ENCODE measurements at places on chromosomes 6 and 20.

DNA sequence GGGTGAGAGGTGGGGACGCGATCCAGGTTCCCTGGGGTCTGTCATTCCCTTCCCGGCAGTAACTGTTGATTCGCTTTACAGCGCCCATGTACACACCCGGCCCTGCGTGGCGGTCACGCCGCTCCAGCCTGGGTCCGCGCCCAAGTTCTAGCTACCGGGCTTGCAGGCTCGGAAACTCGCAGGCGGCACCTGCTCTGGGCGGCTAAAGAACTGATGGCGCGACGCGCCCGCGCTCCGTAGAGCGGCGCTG lies 1.4 kb upstream of the POU3F2 start:
- DNase-seq, result no peak

DNA sequence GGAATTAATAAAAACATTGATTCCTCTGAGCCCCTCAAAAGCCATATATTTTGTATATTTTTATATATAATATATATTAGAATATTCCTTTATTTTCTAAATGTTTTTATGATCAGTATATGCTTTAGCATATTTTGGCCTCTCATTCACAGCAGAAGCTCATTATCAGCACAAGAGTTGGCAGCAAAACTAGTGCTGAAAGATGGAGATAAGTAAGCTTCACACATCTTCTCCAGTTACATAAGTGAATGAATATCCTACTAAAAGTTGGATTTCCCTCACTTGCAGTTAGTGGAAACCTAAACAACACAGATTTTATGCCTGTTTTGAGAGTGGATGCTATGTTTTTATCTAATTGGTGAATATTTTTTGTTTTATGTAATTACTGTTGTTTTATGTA lies 1303.8 kb upstream of the ADGRB3 start:
- DNase-seq, result no peak

- DNase-seq, result peak; percentile 51
These were observed 28.5 kb upstream of the EMILIN3 start for GRCh38 chr20:41394931-41395666.

GRCh38 chr6:97095311-97095850 lies 170.9 kb downstream of the KLHL32 start:
- no peak for DNase-seq

GRCh38 chr6:35955071-35955470 lies 34.2 kb upstream of the SRPK1 start:
- DNase-seq, result no peak

GRCh38 chr6:141700819-141701218 lies 431.9 kb upstream of the GJE1 start:
- no peak for DNase-seq

GRCh38 chr6:74073999-74074398 lies 378.0 kb downstream of the CD109 start:
- DNase-seq, result no peak

GRCh38 chr20:53165452-53165851 lies 193.3 kb downstream of the TSHZ2 start:
- DNase-seq, result no peak

GRCh38 chr6:129865013-129865412 lies 3.9 kb upstream of the TMEM244 start:
- no peak for DNase-seq

GRCh38 chr6:69917834-69918233 lies 51.5 kb downstream of the COL19A1 start:
- no peak for DNase-seq

- DNase-seq, result no peak
These were observed 378.7 kb upstream of the SOX4 start for GRCh38 chr6:21214738-21215448.

- no peak for DNase-seq
These were observed 1.1 kb downstream of the ERGIC3 start for GRCh38 chr20:35542990-35543389.

GRCh38 chr6:4185846-4186245 lies 50.5 kb upstream of the ECI2 start:
- no peak for DNase-seq

GRCh38 chr6:2542101-2542857 lies 208.4 kb downstream of the MYLK4 start:
- no peak for DNase-seq

DNA sequence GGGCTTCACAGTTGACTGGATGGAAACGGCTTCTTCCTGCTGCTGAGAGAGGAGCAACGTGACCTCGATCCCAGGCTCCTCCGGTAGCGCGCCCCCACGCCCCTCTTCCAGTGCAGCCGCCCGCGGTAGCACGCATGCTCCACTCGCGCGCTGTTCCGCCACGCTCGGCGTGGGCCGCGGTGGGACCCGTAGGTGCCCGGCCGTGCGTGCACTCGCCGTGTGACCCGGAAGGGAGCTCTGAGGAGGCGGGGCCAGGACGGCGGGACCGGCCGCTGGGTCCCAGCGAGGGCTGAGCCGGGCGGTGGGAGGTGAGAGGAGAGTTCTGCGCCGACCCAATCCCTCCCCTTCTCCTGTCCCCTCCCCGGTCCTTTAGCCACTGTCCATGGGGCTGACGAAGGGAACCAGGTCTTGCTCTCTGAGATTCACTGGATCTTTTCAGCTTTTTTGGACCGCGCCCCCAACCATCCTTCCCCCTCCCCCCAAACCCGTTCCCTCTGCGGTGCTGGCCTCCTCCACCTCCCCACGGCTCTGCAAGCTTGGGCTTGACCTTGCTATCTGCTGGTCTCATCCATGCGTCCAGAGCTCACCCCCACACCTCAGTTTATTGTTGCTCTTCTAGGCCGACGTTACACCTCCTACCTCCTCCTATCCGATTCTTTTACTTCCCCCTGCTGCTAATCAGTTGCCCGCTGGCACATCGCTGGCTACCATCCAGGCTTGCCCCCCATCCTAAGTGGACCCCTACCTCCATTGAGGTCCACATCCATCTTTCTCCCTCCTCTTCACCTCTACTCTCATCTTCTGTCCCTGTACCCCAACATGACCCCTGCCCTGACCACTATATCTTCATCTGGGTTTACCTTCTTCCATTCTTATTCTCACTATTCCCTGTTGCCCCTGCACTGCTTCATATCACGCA lies at the start of gene CUL9:
TSS of gene CUL9 (plus strand) at position 255 of the 919 bp plus-strand sequence. CDS start 2,115 bp downstream, outside the sequence.
- DNase-seq, result peak; percentile 87

DNA sequence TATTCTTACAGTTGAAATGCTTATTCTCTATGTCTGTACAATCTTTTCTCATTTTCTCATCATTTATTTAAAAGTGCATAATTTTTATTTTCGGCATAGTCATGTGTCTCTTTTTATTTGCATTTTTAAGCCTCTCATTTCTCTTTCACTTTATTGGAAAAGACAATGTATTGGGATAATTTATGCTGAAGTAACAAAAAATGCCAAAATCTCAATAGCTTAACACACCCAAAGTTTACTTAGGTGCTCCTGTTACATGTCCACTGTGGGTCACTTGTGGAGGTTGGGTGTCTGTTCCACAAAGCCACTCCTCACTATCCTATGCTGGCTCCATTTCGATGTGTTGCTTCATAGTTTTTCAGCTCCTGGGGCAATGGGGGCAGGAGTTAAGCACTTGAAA lies 638.7 kb downstream of the CD109 start:
- DNase-seq, result no peak

- peak; percentile 95 for DNase-seq
These were observed at the start of the genes HSPA1A and HSPA1L for GRCh38 chr6:31815025-31815838. TSS of gene HSPA1A (plus strand) at chr6:31815543. CDS start at chr6:31815757, 214 bp downstream. TSS of gene HSPA1L (minus strand) at chr6:31815283. CDS start at chr6:31811972, 3,311 bp downstream.

GRCh38 chr6:23953976-23954375 lies 172.0 kb upstream of the NRSN1 start:
- DNase-seq, result no peak

GRCh38 chr20:58619864-58620431 lies 31.1 kb upstream of the STX16 start:
- DNase-seq, result no peak

- no peak for DNase-seq
These were observed 50.0 kb downstream of the SASH1 start for GRCh38 chr6:148392671-148393070.

- DNase-seq, result no peak
These were observed 9.5 kb upstream of the SLC17A3 start for GRCh38 chr6:25883536-25883935.

GRCh38 chr6:21201637-21202350 lies 391.8 kb upstream of the SOX4 start:
- DNase-seq, result no peak

- DNase-seq, result no peak
These were observed 176.4 kb upstream of the CST7 start for GRCh38 chr20:24772667-24773066.

DNA sequence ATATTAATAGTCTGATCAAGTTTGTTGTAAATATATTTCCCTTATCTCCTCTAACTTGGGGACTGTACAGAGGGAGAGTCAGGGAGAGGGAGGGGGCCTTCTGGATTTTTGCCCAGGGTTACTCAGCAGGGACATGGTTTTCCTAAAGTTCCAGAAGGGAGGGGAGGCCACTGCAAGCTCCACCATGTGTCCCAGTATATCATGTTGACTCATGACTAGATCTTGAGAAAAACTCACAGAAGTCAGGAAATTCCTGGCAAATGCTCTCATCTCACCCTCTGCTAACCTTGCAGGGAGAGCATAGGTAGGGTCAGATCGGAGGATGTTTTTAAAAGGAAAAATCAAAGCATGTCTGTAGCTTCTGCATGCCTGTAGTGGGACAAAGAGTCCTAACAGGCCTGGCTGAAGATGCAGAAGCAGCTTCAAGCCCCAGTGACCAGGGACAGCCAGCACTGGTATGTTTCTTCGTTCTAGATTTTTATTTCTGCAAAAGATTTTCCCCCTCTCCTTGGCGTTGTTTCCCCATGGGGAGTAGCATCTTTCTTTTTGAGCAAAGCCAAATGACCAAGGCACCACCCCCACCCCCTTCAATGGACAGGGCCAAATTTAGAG lies 272.9 kb upstream of the SUPT3H start:
- no peak for DNase-seq

GRCh38 chr20:32893263-32894025 lies 34.7 kb downstream of the EFCAB8 start:
- DNase-seq, result no peak

GRCh38 chr20:38751360-38751976 lies 3.2 kb downstream of the ACTR5 start:
- DNase-seq, result no peak

DNA sequence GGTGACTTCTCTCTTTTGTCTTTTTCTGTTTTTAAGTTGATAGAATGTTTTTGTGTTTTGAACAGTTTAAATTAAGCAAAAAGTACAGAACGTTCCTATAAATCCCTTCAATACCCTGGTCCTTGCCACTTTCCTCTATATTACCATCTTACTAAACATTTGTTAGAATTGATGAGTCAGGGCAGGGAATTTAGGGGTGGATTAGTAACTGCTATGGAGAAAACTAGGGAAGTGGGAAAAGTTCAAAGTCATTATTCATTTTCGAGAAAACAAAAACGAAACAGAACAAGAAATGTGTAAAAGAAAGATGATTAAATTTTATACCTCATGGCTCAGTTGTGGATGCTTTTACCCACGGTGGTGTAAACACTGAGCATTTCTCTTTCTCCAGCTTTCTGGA lies 240.4 kb upstream of the SULF2 start:
- DNase-seq, result no peak

GRCh38 chr6:40640599-40641227 lies 53.5 kb upstream of the LRFN2 start:
- no peak for DNase-seq

DNA sequence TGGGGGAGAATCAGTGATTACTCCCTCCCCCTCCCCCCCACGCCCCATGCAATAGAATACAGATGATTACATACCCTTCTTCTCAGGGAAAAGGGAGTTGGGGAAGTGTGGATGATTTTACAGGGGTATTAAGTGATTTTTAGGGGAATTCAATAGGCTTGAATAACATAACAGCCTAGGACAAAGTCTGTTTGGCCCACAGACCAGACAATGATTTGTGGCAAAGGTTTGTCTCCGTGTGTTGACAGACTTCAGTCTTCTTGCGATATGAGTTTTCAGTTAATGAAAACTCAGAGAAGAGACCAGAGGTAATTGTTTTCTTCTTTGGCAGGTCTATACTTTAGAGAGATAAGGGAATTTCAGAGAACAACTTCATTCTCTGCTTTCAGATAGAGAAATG lies 95.3 kb downstream of the OR2B2 start:
- DNase-seq, result no peak

GRCh38 chr20:54524849-54525248 lies 49.5 kb downstream of the DOK5 start:
- DNase-seq, result no peak

- DNase-seq, result no peak
These were observed 13.5 kb downstream of the MBOAT1 start for GRCh38 chr6:20198775-20199174.

DNA sequence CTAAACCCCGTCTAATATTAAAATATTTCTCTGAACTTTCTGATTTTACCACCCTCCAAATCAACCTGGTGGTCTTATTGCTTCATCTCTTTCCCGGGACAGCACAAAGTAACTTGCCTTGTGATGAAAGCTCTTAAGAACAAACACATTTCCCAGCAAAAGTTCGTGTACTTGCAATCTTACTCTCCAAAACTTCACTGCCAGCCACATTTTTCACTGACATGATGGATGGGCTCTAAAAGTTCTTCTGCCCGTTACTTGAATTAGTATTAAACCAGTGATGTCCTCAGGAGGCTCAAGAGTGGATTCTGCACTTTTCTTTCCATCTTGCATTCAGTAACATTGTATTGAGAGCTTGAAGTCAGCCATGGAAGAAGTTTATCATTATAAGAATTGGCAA lies 731.6 kb upstream of the GJE1 start:
- no peak for DNase-seq

DNA sequence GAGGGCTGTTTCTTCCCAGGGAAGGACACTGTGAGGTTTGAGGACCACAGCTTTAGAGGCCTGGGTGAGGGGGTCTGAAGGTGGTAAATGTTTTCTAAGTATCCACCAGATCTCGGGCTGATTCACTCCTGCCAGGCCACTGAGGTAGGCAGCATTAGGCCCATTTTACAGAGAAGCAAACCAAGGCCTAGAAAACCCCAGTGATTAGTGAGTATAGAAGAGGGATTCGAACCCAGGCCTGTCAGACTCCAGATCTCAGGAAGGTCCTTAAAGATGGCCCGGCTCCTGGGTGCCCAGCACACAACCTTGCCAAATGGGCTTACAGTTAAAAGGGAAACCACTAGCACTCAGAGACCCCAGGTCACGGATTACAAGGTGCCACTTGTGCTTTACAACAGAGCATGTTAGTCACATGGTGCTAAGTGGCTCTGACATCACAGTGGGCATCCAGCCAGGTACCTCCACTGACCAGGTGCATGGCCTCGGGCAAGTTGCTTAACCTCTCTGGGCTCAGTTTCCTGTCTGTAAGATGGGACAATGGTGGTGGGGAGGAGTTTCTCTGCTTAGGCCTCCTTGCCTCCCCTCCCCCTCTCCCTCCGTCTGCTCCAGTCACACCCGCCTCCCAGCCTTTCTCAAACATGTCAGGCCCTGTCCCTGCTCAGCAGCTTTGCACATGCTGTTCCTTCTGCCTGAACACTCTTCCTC lies 18.8 kb upstream of the SIRPA start:
- DNase-seq, result no peak

DNA sequence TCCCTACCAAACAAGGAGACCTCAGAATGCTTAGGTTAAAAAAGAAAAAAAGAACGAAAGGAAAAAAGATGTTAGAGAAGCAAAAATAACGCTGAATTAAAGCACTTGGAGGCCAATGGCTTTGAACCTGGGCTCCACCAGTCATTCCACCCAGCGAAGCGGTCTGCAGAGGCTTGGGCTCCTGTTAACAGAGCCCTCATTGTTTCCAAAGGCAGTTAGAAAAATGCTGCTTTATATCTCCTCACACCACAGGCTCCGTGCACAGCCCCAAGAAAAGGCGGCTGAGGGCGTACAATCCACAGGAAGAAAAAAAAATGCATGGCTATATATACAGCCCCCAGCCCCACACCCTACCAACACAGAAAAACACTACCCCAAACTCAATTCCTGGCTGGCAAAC lies 255.9 kb downstream of the FOXC1 start:
- DNase-seq, result no peak

- DNase-seq, result no peak
These were observed 196.7 kb downstream of the MOXD1 start for GRCh38 chr6:132204591-132204990.

GRCh38 chr20:54127855-54128574 lies 45.8 kb downstream of the CYP24A1 start:
- no peak for DNase-seq
